DND-41 (cell line): ENCODE measurements at places on chromosomes 2 and 18.

- no peak for DNase-seq
Observed at GRCh38 chr2:235563056-235563910, 69.4 kb downstream of the AGAP1 start.

DNA sequence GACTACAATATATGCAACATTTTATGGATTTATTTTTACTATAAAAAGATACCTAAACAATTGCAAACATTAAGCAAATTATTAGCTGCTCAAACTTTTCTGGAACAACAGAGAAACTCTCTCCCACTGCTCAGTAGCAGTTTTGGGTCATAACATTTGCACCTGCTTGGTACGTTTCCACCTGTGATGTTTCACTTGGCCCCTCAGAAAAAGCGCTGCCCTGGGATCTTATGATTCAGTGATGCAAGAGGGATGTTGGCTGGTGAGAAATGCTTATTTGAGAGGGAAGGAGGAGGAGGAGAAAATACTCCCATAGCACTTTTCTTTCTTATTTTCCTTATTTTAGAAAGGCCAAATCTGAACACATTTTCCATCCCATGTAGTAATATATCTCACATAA lies 9.2 kb downstream of the IRS1 start:
- no peak for DNase-seq

- DNase-seq = no peak
Observed at GRCh38 chr2:10396464-10396863, 51.7 kb downstream of the ODC1 start.

DNA sequence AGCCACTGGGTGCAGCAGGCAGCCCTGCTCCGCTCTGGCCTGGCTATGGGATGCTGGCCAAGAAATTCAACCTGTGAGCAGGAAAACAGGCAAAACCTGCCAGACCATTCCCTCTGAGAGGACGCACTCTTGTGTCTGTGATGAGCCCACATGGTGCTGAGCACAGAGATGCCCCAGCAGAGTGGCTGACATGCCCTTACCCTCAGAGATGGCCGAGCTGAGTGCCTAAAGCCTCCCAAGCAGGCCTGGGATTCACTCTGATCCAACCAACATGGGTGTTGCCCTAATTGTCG lies 34.3 kb upstream of the TAF1B start:
- no peak for DNase-seq

DNA sequence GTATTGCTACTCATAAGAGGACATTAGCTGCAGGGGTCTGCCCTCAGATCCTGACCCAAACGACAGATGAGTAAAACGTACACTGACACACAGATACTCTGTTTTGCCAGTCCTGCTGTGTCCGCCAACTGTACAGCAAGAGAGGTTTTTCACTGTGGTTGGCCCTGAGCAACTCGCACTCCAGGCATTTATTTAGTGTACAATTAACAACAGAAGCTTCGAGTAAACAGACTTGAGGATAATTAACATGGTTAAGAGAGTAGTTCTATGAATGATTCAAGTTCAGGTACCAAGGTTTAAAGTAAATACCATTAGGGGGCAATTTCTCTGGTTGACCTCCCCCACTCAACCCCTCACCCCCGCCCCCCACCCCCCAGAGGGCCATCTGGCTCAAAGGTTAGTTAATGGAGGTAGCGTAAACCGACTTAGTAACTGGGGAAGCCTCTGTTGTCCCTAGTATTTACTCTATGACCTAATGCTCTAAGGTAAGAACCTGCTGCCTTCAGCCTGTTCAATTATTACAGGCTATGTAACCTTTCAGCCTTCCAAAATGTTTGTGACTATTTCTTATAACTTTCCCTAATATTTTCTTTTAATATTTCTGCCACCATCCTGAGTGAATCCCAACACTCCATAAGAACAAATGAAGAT lies 103.9 kb upstream of the XIRP2 start:
- DNase-seq = no peak

DNA sequence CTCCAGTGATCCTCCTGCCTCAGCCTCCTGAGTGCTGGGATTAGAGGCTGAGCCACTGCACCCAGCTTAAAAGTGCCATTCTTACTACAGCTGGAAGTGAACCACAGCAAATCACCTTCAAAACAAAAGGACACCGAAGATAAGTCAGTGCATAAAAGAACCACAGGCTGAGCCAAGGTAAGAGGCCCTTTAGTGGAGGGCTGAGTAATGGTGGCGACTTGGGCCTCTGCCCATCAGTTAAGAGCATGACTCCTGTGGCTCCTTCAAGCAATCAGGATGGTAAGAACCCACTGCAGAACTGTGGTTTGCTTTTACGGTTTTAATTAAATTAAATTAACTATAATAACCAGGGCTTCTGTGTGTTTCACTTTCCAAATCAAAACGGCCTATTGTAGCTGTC lies 75.1 kb downstream of the CTAGE1 start:
- DNase-seq = no peak

- no peak for DNase-seq
Observed at GRCh38 chr2:54549917-54550518, 93.9 kb downstream of the SPTBN1 start.

- DNase-seq = no peak
Observed at GRCh38 chr2:109646961-109647360, 32.8 kb downstream of the SOWAHC start.

- no peak for DNase-seq
Observed at GRCh38 chr18:35436076-35436649, 59.0 kb upstream of the ZNF396 start.

- no peak for DNase-seq
Observed at GRCh38 chr2:103138123-103138901, 376.5 kb downstream of the TMEM182 start.

GRCh38 chr2:30981510-30981909 lies 156.7 kb downstream of the GALNT14 start:
- DNase-seq = no peak

DNA sequence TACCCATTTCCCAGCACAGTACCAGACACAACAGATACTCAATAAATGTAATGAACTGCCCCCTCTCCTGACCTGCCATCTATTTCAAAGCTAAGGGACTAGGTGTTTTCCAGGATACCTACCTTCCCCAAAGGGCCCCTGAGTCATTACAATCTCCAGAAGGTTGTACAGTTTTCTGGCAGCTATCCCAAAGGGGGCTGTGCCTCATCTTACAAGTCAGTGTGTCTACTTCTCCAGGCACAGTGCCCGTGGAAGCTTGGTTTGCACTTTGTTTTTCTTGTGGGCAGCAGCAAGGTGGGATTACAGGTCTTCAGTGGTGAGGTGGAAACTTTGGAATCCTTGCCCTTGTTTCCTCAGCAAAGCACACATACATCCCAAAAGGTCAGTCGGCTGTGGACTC lies 62.8 kb upstream of the CYP26B1 start:
- DNase-seq = no peak

GRCh38 chr18:61666876-61667590 lies 225.8 kb downstream of the RNF152 start:
- no peak for DNase-seq

- DNase-seq = peak; percentile 15
Observed at GRCh38 chr18:58541146-58541788, 87.6 kb downstream of the ALPK2 start.

DNA sequence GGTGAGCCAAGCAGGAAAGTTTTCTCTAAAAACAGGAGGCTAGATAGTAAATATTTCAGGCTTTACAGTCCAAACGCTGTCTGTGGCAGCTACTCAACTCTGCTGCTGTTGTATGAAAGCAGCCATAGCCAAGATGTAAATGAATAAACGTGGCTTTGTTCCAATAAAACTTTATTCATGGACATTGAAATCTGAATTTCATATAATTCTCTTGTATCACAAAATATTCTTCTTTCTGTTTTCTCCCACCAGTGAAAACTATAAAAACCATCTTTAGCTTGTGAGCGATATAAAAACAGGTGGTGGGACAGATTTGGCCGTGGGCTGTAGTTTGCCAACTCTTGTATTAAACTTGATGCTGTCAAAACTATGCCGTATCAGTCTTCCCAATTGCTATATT lies 333.0 kb downstream of the PTPRM start:
- no peak for DNase-seq

GRCh38 chr2:32289165-32289999 lies 11.7 kb downstream of the YIPF4 start:
- no peak for DNase-seq

DNA sequence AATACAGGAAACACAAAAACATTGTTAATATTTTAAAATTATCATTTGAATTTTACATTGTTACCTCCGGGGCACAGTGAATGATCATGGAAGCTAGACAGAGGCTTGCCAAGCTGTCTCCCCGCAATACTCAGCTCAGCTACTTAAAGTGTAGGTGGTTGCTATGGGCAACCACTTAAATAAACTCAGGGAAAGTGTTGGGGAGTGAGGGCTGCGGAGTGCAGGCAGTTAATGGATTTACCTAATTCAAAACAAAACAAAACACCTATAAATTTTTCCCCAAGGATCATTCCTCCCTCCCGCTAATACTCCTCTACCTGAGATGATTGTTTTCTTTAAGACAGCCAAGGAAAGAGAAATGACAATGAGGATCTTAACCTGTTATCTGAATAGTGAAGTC lies 349.5 kb downstream of the TGIF1 start:
- no peak for DNase-seq

GRCh38 chr2:9532421-9532820 lies 23.2 kb downstream of the ADAM17 start:
- no peak for DNase-seq

GRCh38 chr2:120772261-120772660 lies 36.6 kb downstream of the GLI2 start:
- DNase-seq = no peak

- DNase-seq = no peak
Observed at GRCh38 chr2:26245231-26245732, 543 bp downstream of the HADHB start.

GRCh38 chr2:96861074-96861473 lies 3.3 kb upstream of the ANKRD39 start:
- no peak for DNase-seq

GRCh38 chr2:136932700-136933099 lies 167.4 kb downstream of the THSD7B start:
- peak; percentile 15 for DNase-seq

- DNase-seq = no peak
Observed at GRCh38 chr2:51151490-51152140, 119.7 kb upstream of the NRXN1 start.

DNA sequence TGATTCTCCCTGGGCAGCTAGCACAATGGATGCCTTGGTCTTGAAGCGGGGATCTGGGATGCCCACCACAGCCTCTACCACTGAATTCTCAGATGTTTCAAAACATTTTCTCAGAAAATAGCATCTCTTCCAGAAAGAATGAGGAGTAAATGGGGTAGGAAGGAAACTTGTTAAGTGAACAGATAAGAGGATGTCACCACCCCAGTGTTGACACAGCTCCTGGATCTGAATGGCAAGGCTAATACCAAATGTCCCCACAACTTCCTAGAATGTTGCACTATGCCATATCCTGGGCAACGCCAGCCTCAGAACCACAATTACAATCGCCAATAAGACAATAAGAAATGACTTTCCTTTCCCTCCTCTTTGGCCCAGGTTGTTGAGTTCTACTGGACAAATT lies 177.2 kb downstream of the BCL11A start:
- no peak for DNase-seq

DNA sequence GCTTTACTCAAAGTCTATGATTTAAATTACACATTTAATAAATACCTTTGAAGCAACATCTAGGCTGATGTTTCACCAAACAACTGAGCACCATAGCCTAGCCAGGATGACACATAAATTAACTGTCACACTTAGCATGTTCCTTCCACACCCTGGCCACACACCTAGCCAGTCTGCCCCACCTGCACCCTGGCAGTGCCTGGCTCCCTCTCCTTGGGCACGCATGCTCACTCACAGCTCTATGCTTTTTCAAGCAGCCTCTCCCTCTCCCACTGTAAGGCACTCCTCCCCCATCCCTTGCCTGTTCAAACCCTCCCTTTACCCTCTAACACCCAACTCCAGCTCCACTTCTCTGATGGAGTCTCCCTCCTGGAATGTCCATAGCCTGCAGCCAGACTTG lies 357.6 kb upstream of the KLHL29 start:
- no peak for DNase-seq

- no peak for DNase-seq
Observed at GRCh38 chr2:118986738-118987137, 44.7 kb downstream of the MARCO start.

GRCh38 chr2:29606104-29607037 lies 315.0 kb downstream of the ALK start:
- no peak for DNase-seq

DNA sequence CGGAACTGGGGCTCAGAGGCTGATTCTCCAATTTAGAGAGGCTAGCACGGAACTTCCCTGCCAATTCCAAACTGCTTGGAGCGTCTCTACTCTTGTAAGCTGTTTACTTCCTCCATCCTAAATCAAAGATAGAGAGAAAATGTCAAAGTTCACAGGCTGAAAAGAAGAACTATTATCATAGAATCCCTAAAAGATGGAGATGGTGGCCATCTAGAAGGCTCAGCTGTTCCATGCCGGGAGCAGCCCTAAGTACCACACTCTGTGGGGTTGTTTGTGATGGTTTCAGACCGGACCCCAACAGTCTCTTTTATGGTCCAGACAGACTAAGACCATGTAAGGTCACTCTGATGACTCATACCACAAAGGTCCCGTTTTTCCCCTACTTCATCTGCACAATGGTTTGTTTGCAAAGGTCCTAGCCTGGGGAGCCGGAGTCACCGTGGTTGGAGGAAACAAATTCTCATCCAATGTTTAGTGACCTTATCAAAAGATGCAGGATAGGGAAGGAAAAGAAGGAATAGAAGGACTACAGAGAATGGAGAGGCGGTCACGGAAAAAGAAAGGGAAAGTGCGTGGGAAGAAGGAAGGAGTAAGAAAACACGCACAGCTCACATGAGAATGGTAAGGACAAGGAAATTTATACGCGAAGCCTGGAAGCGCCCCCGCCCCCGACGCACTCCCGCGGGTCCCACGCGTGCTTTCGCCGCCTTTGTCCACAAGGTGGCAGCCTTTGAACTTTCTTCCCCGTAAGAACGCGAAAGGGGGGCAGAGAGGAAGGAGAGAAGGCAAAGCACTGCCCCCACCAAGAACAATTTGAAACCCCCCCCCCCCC lies 453 bp upstream of the ANTXR1 start:
- DNase-seq = peak; percentile 79

GRCh38 chr2:231554327-231554726 lies 24.1 kb upstream of the NMUR1 start:
- peak; percentile 44 for DNase-seq

- no peak for DNase-seq
Observed at GRCh38 chr2:193883820-193884219, 1689.1 kb upstream of the TMEFF2 start.

GRCh38 chr18:38494065-38494464 lies 928.5 kb upstream of the CELF4 start:
- DNase-seq = peak; percentile 22

DNA sequence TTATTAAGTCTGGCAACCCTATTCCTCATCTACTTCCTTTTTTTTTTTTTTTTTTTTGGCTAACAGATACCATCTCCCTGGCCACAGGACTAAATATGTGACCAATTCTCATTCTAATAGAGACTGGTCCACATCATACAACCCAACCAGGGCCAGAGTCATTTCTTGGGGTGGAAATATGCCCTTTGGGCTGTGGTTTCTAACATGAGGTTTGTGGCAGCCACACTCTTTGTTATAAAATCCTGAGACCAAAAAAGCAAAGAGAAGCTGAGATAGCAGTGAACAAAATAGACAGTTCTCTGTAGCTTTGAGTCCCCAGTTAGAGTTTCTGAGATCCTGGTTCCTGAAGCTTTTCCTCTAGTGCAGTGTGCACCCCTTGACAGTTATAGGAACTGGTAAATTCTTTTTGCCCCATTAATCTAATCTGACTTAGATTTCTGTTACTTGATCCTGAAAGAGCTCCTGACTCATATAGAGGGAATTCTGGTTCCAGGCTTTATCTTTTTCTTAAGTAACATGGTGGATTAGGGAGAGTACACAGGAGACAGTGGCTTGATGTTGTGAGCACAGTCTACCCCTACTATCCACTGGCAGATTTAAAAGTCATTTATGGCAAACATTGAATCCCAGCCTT lies 86.8 kb downstream of the MAIP1 start:
- no peak for DNase-seq
